ENCODE measurements at places on chromosomes 2 and 18. TPM values are rescaled to one million over a fixed set of nuclear protein-coding genes. Genes with fewer than 3 reads are reported as not detected.

DNA sequence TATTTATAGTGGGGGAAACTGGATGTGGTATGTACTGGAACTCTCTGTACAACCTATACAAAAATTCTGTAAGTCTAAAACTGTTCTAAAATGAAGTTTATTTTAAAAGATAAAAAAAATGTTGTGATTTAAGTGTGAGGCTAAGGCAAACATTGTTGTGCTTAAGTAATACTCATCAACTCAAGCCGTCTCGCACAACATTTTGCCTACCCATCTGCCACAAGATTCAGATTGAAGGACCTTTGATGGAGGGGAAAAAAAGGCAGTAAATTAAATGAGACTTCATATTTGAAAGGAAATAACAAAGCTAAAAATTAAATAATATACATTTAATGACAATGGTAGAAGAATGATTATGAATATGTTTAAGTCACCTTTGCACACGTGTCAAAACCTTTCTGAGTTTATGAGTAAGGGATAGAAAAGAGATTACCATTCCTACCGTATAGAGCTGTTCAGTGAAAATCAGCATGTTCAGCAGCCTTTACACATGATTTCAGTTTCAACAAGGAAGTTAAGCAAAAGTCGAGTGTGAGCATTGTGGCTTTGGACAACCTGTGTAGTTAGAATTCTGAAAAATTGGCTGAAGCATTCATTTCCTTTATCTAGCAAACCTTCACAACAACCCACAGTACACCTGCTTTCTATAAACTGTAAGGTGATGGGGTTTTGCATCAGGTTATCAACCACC is 499.3 kb downstream of the IRS1 start:
- no peak for DNase-seq

DNA sequence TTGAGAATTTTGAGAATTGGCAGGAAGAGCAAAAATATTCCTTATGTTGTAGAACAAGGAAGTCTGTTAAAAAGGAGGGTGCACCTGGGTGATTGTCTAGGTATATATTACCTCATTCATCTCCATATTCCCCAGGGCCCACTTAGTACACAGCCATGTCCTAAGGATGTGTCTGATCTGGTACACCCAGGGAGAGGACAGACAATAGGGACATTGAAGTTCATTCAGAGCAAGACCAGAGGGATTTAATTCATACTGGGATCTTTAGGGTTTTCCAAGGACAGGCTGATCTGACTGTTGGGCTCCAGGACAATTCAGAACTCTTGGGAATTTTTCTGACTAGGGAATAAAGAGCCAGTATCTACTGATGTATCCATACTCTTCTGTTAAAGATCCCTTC is 112.1 kb downstream of the PHLPP1 start:
- DNase-seq: no peak

The MFSD6 gene
- total RNA-seq: 75.1 TPM

DNA sequence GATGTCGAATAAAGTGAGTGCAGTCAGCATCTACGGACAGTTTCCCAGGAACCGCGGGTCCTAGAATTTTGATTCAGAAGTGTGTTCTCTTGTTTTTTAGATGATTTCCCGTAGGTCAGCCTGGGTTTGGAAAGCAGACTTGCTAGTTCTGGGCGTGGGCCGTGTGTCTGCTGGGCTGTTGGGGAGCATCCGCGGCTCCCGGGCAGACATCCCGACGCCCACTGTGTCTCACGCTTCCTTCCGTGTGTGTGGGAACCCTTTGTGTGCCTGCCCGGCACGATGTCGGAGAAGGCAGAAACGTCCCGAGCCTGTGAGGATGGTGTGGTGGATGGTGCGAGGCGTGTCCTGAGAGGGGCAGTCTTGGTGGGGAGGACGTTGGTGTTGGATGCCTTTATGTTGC is 18.4 kb downstream of the CTDP1 start:
- DNase-seq: no peak

The VWC2L gene
- 0.27 TPM for total RNA-seq
